ENCODE measurements at places on chromosomes 6 and 20.

GRCh38 chr20:4073852-4074741, 58.7 kb upstream of the RNF24 start:
- DNase-seq: peak; percentile 22

- no peak for DNase-seq
These were observed 4.6 kb downstream of the TGM3 start for GRCh38 chr20:2300420-2300819.

- no peak for DNase-seq
These were observed 93.3 kb upstream of the CLDN20 start for GRCh38 chr6:155170519-155170918.

DNA sequence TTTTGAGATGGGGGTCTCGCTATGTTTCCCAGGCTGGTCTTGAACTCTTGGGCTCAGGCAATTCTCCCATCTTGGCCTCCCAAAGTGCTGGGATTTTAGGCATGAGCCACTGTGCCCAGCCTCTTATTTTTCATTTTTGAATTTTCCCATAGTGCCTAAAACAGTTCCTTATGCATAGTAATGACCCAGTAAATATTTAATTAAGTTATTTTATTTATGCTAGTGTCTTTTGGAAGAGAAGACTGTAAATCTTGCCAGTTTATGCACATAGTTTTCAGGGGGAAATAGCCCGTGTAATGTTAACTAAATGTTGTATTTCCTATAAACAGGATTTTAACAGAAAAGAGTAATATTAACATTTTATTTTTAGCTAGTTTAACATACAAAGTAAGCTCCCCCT, 60.3 kb downstream of the AFG1L start:
- DNase-seq: no peak

DNA sequence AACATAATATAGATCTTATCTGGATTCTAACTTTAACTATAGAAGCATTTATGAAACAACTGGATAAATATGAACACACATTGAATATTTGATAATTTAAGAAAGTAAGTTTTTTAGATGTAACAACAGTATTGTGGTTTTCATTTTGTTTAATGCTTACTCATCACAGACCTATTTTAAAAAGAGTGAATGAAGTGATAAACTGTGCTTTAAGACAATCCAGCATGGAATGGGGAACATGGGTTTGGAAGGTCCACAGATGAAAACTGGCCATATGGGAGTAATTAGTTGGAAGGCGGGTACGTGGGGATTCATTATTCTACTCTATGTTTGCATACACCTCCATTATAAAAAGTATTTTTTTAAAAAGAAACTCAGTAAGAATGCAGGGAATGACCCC, 21.2 kb downstream of the EPB41L2 start:
- DNase-seq: no peak

DNA sequence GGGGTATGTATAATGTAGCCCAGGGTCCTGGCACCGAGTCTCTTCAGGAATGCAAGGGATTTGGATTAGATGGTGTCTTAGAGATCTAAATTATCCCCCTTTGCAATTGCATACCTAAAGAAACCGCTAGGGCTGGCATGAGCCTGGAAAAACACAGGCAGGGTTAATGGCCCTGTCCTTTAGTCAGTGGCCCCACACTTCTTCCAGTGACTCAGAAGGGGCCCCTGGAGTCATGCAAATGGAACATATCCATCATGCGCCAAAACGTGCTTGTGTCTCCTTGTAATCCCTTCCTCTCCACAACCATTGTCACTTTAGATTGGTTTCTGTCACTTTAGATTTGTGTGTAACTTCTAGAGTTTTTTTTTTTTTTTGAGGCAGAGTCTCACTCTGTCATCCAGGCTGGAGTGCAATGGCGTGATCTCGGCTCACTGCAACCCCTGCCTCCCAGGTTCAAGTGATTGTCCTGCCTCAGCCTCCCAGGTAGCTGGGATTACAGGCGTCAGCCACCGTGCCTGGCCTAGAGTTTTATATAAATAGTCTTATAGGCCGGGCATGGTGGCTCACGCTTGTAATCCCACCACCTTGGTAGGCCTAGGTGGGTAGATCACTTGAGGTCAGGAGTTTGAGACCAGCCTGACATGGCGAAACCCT, 8.7 kb upstream of the MYBL2 start:
- peak; percentile 18 for DNase-seq

DNA sequence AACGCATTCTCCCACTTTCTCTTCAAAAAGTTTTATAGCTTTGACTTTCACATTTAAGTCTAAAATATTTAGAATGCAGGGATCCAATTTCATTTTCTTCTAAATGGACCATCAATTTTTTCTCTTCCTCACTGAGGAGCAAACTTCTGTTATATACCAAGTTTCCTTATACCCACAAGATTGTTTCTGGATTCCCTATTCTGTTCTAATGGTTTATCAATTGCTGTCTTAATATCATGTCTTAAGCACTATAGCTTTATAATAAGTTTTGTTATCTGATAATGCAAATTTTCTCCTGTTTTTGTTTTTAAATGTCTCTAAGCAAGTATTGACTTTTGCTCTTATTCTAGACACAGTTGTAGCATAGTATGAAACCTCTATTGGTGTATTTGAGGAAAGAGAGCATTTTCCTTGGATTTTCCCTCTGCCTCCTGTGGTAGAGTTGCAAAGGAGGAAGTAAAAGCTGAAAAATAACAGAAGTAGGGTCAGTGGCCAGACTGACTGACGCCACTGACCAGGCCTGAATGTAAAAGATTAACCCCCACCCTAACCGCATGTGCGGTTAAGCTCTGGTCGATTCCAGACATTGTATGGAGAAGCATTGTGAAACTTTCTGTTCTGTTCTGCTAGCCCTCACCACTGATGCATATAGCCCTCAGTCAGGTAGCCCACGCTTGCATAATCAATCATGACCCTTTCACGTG, 40.3 kb downstream of the GPX5 start:
- no peak for DNase-seq

DNA sequence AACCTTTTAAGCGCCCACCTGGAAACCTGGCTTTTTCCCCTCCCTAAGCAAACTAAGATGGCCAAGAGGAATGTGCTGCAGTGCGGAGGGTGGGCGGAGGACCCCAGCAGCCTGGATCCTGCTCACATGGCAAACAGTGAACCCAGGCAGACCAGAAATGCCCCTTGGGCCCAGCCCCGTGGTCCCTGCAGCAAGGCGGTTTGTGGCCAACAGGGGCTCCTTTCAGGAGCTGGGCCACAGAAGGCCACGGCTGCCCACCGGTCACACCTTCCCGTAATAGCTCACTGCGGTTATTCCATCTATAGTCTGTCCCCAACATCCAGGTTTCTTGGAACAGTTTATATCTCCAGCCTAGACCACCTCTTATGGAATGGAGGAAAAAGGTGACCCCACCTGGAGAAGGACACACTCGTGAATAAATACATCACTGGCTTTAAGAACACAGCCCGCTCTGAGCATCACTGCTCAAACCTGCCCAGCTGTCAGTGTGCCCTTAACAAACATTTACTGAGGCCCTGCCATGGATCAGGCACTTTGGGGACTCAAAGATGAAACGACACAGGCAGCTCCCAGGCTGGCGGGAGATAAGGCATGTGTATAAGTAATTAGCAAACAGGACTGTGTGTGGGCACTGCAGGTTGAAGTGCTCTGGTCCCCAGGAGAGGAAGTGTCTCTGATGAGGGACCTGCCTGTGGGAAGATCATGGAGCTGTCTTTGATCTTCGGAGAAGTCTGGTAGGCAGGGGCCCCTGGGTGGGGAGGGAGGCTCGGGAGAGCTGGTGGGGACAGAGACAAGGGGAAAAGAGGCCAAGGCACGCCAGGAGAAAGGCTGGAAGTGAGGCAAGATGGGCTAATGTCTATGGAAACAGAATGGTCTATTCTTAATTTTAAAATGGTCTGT, 3.2 kb upstream of the TUBB1 start:
- no peak for DNase-seq

GRCh38 chr6:11209369-11209768, 23.1 kb downstream of the NEDD9 start:
- DNase-seq: no peak

- peak; percentile 86 for DNase-seq
These were observed 12.9 kb upstream of the TBC1D22B start for GRCh38 chr6:37244430-37245310.

DNA sequence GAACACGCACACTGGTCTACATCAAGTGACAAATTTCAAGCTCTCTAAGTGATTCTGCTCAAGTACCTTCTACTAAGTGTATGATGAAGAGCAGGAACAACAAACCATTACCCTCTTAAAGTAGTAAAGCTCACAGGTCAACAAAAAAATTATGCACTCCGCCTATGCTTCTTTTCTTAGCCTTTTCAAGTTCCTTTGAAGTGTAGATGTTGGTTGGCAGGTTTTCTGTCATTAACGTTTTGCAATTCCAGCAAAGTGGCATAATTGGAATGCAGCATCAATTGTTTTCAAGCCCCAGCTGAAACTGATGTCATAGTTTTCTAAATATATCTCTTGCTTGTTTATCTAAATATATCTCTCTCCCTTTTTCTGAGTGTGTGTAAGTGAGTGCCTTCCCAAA, 396.9 kb upstream of the EYS start:
- peak; percentile 39 for DNase-seq

GRCh38 chr6:115551527-115551926, 509.2 kb downstream of the FRK start:
- DNase-seq: no peak

DNA sequence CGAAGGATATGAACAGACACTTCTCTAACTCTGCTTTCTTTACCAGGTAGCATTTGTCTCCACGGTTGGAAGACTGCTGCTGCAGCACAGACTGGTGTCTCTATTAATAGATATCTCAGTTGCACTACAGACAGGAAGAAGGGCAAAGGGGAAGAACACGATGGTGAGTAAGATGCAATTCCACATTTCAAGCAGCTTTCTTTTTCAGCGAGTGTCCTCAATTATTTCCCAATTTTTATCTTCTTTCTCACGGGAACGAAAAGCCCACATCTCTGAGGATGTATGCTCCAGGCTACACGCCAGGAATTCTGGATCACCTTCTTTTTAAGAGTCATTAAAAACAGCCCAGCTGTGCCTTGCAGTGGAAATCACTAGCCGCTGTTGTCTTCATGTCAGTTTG, 311.6 kb upstream of the ECI2 start:
- peak; percentile 10 for DNase-seq
